ENCODE measurements at places on chromosomes 12 and 14.

DNA sequence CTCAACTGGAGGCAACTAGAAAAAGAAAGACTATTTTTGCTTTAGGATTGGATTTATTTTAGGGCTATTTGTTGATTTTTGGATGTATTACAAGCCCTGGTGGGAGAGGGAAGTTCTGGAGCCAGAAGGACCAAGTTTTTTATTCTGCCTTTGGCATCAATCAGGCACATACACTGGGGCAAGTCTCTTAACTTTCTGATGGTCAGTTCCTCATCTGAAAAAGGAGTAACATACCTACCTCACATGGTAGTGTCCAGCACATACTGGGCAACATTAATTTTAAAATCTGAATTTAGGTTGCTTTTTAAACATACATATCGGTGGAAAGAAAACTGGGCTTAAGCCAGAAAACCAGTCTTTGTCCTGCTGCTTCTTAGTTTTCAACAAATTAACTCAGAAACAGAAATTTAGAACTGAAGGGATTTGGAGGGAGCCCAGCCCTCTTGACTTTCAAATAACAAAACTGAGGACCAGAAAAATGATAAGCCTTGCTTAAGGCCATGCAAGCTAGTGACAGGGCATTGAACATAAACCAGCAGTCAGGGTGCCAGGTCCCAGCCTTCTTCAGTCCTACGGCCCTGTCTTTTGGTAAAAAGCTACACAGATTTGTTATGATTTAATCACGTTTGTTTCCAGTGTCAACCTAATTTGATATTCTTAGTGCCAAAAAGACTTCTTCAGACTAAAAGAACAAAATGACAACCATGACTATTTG is 90.2 kb upstream of the SLC38A2 start:
- no peak for DNase-seq

DNA sequence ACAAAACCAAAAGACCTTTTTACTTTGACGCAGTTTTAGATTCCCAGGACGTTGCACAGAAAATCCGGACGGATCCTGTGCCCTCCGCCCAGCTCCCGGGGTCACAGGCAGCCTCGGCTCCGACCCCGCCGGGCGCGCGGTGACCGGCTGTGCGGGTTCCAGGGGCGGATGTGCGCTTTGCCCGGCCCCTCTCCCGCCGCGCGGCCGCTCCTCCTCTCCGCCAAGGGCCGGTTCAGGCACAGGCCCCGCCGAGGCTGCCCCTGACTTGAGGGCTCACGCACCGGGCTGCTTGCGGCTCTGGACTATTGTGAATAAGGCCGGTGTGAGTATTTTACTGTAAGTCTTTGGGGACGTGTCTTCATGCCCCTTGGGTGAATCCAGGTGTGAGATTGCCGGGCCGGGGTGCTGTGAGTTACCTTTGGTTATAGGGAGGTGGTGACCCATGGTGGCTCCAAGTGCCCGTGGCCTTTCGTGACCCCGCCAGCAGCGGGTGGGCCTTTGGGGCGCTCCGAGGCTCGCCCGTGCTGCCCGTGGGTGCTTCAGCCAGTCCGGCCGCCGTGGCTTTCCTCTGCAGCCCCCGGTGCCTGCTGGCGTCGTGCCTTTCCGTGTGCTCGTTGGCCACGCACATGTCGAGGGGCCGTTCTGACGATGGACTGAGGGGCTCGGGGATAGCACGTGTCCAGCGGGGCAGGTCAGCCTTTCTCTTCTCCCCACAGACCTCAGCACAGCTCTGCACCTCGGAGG is 45.9 kb downstream of the NOC4L start:
- DNase-seq: no peak

DNA sequence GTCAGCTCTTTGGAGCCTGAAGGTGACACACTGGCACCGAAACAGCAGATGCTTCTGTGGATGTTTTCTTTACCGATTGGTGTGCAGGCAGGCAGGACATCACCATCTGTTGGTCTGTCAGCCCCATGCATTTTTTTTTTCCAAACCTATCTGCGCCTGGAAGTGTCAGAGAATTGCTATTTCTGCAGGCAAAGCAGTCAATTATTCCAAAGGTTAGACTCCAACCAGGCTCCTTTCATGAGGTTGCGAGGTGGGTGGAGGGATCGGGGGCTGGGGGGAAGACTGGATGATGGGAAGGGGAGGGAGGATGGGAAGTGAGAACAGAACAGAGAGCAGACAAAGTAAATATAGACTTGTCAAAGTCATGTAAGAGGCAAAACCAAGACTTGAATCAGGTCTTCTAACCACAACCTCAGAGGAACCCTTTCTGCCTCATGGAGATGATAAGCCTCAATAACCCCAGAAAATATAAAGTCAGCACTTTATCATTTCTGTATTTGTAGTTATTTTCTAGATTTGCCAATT is 117.7 kb downstream of the OTOGL start:
- no peak for DNase-seq

DNA sequence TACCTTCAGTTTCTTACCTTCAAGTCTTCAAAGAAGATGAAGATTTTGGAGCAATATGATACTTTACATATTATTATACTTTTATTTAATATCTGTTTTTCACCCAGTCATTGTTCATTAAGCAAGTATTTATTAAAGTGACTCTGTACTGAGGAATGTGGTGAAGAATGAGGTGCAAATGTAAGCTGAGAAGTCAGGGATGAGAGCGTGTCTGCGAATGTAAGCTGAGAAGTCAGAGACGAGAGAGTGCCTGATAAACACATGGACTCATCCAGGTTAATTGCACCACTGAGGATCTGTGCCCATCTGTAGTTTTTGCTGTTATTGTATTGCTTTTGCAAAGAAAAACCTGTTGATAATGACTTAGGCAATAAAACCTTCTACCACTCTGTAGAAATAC is 211.9 kb upstream of the FAR2 start:
- peak; percentile 63 for DNase-seq

GRCh38 chr14:70696026-70696425 is 54.3 kb downstream of the TTC9 start:
- no peak for DNase-seq

All from kidney (tissue), 22 donors.